ENCODE measurements at places on chromosomes 6 and 20.

DNA sequence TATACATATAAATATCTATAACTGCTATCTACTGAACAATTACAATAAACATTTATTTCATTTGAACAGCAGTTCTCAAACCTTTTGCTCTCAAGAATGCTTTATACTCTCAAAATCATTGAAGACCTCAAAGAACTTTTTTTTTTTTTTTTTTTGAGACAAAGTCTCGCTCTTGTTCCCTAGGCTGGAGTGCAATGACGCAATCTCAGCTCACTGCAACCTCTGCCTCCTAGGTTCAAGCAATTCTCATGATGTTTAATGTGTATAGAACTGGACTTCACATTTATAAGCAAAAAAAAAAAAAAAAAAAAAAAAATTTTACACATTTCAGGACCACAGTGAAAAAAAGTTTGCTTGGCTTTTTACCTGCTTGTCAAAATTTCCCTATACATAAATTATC lies 11.7 kb downstream of the UBE2V1 start:
- DNase-seq = no peak

DNA sequence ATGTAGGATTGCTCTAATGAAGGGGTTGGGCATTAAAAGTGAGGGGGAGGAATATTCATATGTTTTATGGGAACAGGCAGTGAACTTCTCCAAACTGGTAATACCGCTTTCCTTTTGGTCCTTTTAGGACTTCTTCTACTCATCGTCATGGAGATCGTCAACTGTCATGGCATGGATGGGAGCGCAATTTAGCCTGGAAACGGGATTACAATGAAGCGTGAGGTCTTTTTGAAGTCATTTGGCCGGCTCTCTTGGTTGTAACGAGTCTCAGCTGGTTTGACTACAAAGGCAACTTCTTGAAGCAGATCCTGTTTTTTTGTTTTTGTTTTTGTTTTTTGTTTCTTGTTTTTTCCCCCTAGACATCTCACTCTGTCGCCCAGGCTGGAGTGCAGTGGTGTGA lies 1.4 kb upstream of the HLA-E start:
- no peak for DNase-seq

DNA sequence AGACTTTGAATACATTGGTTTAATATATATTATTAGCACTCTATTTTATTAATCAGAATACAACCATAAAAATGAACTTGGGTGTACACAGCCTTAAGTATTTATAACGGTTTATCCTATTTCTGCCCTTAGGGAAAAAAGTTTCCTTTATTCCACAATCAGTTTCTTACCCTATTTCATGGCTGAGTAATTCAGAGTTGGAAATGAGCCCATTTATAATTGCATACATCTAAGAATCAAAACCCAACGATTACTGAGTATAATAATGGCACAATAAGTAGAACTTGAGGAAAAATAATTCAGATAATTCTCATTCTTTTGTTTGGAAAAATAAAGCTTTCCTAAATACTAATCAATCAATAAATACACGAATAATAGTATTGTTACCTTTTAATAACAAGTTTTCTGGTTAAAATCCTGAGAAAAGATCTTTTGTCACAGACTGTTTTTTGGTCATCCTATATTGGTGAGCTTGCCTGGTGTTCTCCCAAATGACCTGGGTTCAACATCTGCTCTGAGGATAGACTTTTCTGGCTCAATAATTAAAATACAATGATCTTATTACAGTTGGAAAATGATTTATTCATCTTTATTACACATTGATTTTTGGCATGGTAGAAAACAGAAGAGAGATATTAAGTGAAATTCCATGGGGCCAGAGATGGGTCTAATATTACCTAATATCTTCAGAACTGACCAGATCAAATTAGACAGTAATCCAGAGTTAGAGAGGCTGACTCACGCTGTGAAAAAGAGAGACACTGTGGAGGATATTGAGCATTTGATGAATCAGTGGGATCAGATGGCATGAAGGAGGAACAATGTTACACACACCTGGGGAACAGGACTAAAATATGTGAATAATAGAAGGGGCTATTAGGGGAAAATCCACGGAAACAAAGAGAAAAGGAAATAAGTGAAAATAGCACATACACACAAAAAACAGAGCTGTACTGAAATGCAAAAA lies 162.1 kb upstream of the TBX18 start:
- no peak for DNase-seq

GRCh38 chr6:43948527-43949485 lies 178.4 kb downstream of the MRPL14 start:
- DNase-seq = no peak

DNA sequence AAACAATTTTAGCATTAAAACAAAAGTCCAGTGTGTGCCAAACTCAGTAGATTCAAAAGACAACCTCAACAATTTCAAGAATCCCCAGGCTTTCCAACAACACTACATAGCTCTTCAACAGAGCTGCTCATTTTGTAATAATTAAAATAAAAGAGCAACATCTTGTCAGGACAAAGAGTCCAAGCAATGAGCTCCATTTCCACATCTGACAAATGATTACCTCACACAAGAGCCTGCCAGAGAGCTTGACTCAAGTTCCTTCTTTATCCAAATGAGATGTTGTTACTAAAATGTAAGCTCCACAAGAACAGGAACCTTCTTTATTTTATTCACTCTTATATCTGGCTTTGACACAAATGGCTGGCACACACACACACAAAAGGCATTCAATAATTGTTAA lies 449.8 kb downstream of the HACE1 start:
- no peak for DNase-seq

DNA sequence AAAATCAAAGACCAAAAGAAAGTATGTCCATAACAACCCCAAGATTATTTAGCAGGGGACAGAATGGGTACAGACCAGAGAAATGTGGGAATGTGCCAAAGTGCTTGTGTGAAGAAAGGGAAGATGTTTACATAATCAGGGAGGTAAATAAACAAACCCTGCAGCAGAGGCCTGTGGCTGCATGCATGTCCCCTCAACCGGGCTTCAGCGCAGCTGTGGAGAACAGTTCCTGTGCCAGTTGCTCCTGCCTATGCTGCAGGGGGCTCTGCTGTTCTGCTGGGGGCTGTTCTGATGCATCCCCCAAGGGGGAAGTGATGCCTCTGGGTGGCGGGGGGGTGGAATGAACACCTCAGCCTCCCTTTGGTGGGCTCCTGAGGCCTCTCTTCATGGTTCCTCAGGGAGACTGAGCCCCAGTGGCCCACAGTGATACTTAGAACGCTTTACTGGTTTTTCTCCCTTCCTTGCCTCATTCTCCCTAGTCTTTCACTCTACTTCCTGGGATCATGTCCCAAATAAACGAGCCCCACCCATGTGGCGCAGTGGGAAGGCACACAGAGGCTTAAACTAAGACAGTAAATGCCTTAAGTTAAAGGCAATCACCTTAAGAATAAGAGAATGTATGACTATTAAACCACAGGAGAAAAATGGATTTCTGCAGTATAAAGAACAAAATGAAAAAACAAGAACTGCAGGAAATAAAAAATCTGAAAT lies 23.0 kb downstream of the RAB23 start:
- DNase-seq = no peak

DNA sequence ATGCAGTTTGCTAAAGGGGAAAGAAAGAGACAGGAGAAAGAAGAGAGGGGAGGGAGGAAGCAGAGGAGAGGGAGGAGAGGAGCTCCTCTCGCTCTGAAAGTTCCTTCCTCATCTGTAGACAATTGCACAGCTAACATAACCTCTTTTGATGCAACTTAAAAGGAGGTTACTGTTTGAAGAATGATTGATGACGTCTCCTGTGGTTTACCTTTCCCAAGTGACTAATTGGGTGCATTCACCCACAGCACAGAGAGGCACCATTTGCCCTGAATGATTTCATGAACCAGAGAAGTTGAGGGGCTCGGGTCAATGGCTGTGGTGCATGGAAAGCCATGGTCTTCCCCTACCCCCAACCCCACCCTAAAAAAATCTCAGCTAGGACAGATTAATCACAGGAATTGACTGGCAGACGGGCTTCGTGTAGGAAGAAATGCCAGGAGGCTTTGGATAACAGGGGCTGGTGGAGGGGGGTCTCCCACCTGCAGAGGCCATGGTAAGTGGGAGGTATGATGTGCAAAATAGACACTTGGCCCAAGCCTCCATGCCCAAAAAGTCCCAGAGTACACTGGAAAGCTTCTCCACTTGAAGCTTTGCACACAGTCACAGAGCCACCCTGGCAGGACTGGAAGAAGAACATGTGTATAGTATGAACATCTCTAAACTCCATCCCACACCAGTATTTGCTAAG lies 213.7 kb downstream of the ANKRD60 start:
- DNase-seq = peak; percentile 8

DNA sequence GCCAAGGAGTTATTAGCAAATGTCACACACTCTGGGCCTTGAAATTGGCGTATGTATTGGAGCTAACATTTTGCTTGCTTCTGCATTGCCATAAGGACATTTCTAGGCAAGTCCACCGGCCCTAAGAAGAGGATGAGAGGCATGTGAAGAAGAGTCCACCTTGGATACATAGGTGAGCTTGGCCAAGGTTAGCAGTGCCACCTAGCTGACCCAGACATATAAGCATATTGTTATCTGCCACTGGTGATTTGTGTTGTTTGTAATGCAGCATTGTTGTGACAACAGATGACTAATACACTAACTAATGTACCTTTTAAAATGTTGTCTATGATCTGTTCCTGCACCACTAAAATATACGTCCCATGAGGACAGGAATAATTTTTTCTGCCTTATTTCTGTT lies 24.8 kb upstream of the HLA-DQA2 start:
- DNase-seq = no peak

- no peak for DNase-seq
Measured at GRCh38 chr6:2708456-2708855, 42.3 kb downstream of the MYLK4 start.

- DNase-seq = no peak
Measured at GRCh38 chr6:85496009-85496579, 46.2 kb downstream of the NT5E start.

DNA sequence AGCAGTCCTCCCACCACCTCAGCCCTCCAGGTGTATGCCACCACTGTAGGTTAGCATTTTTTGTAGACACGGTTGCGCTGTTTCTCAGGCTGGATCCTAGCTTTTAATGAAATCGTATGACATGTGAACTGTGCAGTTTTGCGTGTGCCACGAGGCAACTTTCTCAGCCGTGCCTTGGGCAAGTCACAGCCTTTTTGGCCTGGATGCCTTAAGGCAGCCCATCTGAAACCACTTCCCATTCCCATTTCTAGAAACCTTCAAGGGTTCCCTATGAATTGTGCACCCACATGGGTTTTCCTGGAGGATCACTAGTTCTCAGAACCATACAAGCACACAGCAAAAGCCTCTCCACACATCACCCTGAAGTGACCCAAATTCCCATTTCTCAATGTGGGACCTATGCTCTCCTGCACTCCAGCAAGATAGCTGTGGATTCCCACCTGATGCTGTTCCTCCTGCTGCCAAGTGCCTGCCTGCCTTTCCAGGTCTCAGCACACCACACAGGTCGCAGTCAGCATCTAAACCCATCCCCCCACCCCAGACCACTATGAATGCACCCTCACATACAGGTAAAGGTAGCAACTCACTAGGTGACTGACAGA lies 28.9 kb downstream of the SNX5 start:
- no peak for DNase-seq

- no peak for DNase-seq
Measured at GRCh38 chr20:8875586-8875985, 193.3 kb upstream of the PLCB4 start.

DNA sequence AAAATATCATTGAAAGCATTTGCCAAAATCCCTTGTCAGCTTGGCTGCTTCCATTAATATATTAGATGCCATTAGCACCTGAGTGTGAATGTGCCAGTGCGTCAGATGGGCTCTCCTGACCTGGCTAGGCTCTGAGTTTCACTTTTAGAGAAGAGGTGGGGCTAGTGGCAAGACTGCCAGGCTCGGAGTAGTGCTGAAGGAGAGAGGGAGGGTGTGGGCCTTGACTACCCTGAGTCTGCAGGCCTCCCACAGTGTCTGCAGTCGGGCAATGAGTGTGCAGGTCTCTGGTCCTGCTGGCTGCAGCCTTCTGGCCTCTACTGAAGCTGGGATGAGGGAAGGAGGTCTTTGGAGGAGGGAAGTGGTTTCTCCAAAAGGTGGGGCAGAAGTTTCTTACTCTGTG lies 34.6 kb upstream of the PNPLA1 start:
- no peak for DNase-seq

- DNase-seq = no peak
Measured at GRCh38 chr6:1575210-1576041, 34.3 kb upstream of the FOXC1 start.

DNA sequence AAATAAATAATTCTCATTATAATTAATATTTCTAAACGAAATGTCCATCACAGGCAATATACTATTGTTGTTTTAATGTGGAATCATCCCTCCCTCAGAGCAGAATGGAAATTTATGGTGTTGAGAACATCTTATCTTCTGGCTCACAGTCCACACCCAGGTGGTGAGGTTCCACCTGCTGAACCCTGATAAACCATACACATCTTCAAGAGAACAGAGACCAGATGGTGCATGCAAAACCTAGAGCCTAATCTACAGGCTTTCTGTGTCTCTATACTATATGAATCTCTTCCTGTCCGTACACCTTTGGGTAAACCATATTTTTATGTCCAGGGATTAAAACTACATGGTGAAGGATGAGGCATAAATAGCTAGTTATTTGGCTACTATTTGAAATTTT lies 52.3 kb upstream of the UFL1 start:
- DNase-seq = no peak

DNA sequence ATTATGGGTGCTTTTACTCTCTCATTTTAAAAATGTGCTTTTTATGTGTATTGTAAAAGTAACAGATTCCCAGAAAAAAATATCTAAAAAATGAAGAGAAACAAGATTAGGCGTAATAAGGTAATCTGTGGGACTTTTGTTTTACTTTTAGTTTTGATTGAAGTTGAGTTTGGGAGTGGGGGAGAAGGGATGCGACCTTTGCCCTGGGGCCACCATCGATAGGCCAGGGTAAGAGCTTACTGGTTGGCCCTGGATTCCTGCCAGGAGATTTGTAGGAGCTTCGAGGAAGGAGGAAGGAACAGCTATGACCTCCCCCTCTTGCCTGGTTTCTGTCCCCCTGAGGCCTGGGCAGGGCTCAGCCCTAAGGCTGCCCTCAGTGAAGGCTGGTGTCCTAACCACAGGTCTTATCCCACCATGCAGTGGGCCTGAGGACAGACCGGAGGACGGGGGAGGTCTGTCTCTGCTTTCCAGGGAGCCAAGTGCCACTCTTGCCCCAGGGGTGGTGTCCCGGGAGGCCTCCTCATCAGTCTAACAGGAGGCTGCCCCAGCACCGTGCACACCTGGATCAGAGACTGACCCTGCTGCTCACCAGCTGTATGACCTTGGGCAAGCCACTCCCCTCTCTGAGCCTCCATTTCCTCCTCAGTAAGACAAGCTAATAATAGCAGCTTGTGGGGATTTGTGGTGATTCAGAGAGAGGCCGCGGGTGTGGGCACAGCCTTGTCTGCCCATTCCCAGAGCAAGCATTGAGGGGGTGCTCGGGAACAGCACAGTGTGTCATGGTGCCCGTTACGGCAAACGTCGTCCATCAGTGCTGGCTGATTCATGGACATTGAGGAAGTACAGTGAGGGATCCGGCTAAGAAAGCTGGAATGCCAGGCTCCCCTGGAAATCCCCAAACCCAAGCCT lies 21.2 kb downstream of the TGM2 start:
- no peak for DNase-seq

GRCh38 chr6:157045831-157046454 lies 268.8 kb downstream of the ARID1B start:
- no peak for DNase-seq

GRCh38 chr20:3248993-3249347 lies 10.0 kb upstream of the SLC4A11 start:
- DNase-seq = no peak

- no peak for DNase-seq
Measured at GRCh38 chr6:87016772-87017171, 78.1 kb downstream of the CGA start.
